ENCODE measurements at places on chromosomes 7 and 10.

GRCh38 chr7:12984117-12984516, 296.7 kb downstream of the ARL4A start:
- no peak for DNase-seq

- no peak for DNase-seq
These were observed 27.8 kb upstream of the KCNK18 start for GRCh38 chr10:117169480-117169879.

DNA sequence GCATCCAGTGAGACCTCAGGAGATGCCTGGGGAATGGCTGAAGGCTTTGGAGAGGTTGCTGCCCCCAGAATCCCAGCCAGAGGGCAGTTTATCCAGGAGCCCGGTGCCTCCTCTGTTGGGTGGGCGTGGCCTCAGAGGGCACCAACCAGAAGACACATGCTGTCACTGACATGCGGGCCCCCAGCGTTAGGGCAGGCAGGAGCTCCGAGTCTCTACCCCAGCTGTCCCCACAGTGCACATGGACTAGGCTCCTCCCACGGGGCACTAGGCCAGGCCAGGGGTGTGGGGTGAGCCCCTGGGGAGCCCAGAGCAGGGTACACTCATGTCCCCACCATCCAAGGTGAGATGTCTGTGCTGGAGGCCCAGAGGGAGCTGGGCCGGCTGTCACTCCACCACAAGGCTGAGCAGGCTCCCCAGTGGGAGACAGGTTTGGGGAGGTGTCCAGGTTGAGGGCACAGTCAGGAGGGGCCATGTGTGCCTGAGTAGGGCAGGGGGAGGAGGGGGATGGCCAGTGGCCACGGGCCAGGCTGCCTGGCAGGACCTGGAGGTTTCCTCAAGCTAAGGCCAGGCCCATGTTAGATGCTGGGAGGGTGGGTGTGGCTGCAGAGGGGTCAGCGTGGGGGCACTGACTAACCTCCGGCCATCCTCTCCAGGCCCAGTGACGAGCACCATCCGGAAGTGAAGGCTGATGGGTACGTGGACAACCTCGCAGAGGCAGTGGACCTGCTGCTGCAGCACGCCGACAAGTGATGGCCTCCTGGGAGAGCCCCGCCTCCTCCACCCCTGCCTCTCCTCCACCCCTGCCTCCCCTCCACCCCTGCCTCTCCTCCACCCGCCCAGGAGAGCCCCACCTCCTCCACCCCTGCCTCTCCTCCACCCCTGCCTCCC, 131.3 kb downstream of the FAM53B start:
- no peak for DNase-seq

DNA sequence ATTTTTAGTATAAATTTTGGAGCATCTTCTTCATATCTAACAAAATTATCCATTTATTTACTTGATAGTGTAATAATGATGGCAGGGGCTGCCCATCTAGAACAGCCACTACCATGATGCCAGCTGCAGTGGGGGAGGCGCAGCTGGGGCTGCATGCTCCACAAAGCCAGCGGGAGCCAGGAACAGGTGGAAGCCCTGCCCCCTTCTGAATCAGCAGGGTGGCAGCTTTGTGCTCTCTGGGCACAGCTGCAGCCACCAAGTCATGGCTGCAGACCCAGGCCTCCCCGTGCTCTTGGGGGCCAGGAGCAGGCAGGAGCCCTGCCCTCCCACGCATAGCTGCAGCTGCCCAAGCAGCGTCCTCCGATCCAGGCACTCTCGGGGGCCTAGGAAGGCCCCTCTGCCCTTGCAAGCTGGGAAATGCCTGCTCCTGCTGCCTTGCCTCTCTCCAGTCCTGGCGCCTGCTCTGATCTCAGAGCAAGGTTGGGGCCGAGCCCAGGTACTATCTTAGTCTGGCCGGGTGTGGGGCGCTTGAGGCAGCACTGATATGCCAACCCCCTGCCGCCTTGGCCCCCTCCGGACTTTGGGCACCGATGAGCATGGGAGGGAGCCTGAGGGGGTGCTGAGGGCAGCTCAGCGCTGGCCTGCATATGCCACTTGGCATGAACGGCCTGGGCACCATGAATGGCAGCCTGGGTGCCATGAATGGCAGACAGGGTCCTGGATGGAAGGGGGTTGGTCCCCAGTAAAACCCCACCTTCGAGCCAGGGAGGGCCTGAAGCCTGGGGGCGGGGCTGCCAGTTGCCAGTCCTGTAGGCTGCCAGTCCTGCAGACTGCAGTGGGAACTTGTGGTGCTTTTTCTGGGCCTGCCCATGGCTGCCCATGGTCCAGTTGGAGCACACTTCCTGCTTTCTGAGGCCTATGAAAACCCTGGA, 1110.8 kb upstream of the POT1 start:
- no peak for DNase-seq

- no peak for DNase-seq
These were observed 45.4 kb downstream of the MRPS24 start for GRCh38 chr7:43823941-43824340.

GRCh38 chr10:88076027-88076880, 212.8 kb downstream of the PTEN start:
- DNase-seq = no peak

- DNase-seq = no peak
These were observed at the start of gene THSD7A for GRCh38 chr7:11831736-11832495. Gene THSD7A, minus strand, starts transcription at chr7:11832198. Its CDS starts 252 bp downstream, at chr7:11831946.

- DNase-seq = no peak
These were observed 1073.6 kb downstream of the SORCS3 start for GRCh38 chr10:105714728-105715127.

DNA sequence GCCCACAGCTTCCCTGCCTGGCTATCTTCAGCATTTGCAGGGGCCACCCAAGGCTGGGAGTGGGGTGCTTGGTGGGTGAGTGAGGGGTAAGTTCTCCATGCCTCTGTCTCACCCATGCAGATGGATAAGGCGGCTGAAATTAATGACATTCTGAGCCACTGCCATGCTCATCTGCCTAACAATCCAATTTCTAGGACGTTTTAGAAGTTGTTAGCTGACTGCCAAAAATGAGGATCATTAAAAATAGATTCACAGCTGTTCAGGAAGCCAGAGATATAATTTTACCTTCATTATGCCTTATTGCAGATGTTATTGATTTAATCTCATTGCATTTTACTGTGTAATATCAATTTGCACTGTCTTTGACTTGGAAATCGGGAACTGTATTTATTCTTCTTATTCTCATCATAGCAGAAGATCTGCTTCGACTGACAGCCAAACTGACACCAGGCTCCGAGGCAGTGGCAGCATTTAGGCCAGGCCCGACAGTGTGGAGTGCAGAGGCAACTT, 334.4 kb upstream of the NPVF start:
- no peak for DNase-seq

- no peak for DNase-seq
These were observed 107.5 kb downstream of the DOCK1 start for GRCh38 chr10:127012769-127013152.

GRCh38 chr10:129754211-129755050, 209.6 kb downstream of the EBF3 start:
- DNase-seq = no peak

DNA sequence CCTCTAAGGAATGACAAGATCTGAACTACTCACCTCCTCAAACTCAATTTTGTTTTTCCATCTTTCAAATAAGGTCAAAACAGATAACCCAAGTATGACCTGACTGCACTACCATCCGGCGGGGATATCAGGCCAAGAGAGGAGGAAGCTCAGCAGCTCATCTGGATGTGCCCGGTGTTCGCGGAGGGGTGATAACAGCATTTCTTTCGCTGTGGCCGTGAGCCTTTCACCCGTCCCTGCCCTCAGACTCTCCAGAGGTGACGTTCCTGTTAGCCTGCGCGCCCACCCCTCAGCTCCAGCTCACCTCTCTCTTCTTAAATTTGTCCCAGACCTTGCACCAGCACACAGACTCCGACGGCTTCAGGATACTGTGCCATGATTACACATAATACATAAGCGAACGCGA, 526 bp downstream of the ZNF248 start:
- DNase-seq = no peak

- no peak for DNase-seq
These were observed 135.2 kb downstream of the INHBA start for GRCh38 chr7:41567731-41568114.

- DNase-seq = no peak
These were observed 35.5 kb downstream of the HIF1AN start for GRCh38 chr10:100571084-100571856.

- DNase-seq = no peak
These were observed 369.3 kb downstream of the CALN1 start for GRCh38 chr7:72042855-72043254.

DNA sequence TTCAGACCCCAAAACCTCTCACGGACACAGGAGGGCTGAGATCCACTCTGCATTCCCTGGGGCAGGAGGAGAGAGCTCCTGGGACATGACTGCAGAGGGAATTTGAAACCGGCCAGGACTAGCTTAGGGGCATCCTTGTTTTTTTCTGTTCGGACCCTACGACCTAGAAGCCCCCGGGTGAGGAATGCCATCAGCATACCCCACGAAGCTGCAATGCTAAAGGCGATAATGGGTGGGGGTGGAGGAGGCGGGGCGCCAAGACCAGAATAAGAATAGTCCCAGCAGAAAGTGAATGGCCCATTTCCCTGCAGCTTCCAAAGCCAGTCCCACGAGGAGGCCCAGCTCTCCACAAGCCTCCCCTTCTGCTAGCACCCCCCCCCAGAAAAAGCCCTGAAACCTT, 4.0 kb downstream of the PDGFA start:
- no peak for DNase-seq

GRCh38 chr7:7761974-7762779, 43.8 kb upstream of the RPA3 start:
- DNase-seq = no peak

DNA sequence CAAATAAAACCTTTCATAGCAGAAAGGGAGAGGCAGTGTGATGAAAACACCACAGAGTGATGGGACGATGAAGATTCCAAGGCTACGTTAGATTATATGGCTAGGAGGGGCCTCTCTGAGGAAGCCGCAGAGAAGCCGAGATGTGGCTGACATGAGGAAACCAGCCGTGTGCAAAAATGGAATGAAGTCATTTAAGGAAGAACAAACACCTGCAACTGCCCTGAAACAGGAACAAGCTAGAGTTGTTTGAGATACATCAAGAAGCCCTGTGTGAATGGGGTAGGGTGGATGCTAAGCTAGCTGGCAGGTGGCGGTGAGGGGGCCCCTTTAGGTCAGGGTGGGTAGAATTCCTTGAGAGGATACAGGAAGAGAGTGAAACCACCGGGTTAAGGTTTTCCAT, 129.5 kb downstream of the KLF6 start:
- DNase-seq = no peak

GRCh38 chr7:51035716-51036115, 253.0 kb upstream of the GRB10 start:
- DNase-seq = no peak

DNA sequence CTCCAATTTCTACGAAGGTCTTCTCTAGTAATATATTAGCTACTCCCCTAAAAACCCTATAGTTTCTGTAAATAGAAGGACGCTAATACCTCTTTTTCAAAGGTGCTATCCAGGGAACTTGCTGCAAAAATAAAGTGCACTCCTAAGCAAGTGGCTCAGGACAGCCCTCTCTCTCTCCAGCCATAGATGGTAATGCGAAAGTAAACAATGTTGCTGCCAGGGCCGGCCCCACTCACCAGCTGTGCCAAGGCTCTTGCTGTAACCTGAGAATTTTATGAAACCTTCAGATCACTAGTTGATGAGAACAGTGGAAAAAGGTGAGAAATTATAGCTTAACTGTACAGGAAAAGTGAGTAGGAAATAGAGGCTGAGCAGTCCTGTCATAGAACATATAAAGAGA, 10.9 kb upstream of the TAS2R39 start:
- DNase-seq = no peak

- no peak for DNase-seq
These were observed 2.0 kb downstream of the FBH1 start for GRCh38 chr10:5892007-5892406.

GRCh38 chr7:105677410-105677730, 96.1 kb upstream of the EFCAB10 start:
- DNase-seq = no peak

GRCh38 chr7:55351263-55351662, 13.9 kb upstream of the LANCL2 start:
- DNase-seq = no peak

GRCh38 chr7:51351661-51352060, 35.1 kb upstream of the COBL start:
- no peak for DNase-seq

- DNase-seq = no peak
These were observed 587.5 kb upstream of the IGFBP3 start for GRCh38 chr7:46508583-46508982.

DNA sequence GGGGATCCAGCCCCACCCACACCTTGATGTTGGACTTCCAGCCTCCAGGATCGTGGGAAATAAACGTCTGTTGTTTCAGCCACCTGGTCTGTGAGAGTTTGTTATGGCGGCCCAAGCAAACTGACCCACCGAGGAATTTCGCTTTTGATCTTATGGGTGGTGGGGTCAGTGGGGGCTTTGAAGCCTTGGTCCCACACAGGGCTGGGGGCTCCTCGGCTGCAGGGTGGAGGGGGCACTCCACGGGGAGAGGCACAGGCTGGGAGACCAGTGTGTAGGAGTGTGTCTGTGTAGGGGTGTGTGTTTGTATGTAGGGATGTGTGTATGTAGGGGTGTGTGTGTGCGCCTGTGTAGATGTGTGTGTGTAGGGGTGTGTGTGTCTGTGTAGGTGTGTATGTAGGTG, 48.1 kb upstream of the PSMG3 start:
- no peak for DNase-seq

DNA sequence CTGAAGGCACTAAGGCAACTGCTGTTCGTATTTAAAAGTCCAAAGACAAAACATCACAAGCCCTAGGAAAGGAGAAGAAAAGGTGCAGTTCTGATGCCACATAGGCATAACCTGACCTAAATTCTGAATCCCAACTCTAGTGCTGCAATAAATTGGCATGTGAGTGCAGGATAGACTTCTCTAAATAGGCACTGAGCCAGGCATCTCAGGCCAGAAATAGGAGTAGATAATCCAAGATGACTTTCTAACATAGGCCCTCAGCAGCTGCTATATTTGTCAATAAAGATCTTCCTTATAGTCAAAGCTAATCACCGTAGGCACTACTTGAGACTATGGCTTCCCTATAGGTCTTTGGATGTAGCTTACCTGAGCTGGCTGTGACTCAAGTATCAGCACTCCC, 1163.8 kb downstream of the SORCS1 start:
- no peak for DNase-seq

- no peak for DNase-seq
These were observed 114.6 kb downstream of the NRBF2 start for GRCh38 chr10:63247771-63248170.

DNA sequence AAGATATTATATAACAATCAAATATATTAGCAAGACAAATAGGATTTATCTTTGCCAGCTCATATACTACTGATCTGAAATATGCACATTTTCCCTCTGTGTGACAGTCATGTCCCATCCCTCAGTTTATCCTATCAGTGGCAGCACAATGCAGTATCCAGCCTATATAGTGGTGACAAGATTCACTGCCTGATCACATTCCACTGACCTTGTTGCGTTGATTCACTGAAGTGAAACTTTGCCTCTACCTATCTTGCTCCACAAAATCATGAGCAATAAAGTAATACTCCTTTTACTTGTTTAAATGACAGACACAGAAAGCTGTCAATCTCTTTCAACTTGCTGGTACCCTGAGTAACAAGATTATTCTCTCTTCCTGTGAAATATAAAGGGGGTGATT, 6.3 kb downstream of the PSMA2 start:
- no peak for DNase-seq

All from central memory CD8-positive, alpha-beta T cell (primary cell).